Activated T-cell treated with anti-CD3 and anti-CD28 coated beads, Interleukin-2, amount 50 U/mL, for 72 hours (primary cell): ENCODE measurements at places on chromosomes 5 and 9. TPM values are rescaled to one million over a fixed set of nuclear protein-coding genes. Genes with fewer than 3 reads are reported as not detected.

SHB gene
- 1.0 TPM for total RNA-seq

DNA sequence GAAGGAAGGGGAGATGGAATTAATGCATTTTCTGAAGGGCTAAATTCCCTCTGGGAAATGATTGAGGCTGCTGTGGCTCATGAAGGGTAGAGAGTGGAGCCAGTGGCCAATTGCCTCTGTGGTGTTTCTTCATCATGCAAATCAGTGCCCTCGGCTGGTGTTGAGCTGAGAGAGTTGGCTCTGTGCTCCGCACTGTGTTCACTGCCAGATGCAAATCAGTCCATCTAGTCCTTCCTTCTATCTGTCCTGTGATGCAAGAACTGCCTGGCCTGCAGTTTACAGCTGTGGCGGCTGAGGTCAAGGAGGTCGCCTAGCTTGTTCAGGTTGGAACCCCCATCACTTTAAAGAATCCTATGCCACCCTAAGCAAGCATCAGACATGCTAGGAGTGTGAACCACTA lies 6.0 kb downstream of the TMEM171 start:
- DNase-seq: no peak

GRCh38 chr5:179146277-179146676 lies 86.1 kb downstream of the ZNF354C start:
- peak; percentile 71 for DNase-seq

DNA sequence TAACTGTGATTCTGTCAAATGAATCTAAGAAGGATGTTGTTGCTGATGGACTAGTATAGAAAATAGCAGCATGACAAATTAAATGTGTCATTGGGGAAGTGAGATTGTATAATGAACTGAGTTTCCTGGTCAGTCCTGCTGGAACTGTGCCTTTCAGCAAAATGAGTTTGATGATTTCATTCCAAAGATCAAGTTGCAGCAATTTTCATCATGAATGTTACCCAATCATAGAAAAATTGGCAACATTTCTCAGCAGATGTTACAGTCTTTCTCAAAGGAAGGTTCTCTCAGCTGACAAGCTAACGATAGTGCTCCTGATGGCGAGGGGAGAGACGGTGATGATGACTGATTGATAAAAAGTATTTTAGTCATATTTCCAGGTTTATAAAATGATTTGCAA lies 10.7 kb downstream of the PCDHAC2 start:
- DNase-seq: no peak
